ENCODE measurements at places on chromosomes 1 and 21.

DNA sequence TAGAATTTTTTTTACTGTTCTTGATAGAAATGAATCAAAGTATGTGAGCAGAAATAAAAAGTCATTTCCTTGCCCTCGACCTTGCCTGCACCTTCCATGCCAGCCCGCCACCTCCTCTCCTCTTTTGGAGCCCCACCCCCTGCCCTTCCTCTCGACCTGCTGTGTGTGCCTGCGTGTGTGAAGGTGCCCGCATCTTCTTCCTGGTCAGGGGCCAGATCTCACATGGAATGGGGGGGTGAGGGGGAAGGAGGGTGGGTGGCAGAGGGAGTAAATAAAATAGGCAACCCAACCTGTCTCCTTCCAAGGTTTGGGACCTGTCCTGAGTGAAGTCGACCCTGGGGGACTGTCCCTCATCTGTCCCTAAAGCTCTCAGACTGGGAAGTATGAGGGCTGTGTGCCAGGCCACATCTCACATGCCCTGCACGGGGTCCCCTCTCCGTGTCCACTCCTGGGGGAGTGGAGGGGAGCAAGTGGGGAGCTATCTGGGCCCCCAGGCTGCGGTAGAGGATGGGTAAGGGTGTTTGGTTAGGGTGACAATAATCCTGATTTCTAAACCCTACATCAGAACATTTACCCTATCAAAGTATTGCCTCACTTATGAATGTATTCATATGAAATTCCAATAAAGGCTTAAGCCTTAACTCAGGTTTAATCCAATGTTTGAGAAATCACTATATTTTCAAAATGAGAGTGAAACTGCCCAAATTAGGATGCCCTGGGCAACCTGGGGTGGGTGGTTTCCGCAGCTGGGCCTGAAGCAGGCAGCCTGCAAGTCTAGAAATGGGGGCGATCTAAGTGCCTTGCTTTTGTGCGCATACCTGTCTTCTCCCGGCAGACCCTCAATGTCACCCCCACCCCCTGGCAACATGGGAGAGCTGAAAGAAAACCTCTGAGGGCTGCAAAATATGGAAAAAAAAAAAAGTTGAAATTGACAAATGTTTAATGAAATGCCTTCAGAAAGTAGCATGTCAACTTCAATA, 15.4 kb downstream of the AMPD2 start:
- no peak for DNase-seq

DNA sequence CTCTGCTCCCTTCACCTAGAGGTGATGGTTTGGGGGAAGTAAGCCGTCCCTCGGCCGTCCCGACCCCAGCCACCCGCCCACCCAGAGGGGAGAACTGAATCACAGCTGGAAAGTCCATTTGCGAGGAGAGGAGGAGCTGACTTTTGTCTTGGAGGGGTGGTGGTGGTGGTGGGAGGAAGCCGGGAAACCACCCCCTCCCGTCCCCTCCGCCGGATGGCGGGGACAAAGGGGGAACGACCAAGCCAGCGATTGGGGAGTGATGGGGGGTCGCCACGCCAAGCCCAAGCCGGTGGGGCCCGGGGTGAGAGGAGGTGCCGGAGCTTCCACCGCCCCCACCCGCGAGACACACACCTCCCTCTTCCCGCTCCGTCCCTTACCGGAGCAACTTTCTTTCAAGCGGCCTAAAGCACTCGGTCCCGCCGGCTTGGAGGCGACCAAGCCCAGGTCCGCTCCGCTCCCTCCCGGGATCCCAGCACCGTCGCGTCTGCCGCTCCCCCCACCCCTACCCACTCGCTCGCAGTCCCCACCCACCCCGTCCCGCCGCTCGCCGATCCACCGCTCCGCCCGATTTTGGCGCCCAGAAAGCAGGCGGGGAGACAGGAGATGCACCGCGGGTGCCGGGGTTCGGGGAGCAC, 540 bp downstream of the ARHGEF2 start:
- DNase-seq: peak; percentile 61

DNA sequence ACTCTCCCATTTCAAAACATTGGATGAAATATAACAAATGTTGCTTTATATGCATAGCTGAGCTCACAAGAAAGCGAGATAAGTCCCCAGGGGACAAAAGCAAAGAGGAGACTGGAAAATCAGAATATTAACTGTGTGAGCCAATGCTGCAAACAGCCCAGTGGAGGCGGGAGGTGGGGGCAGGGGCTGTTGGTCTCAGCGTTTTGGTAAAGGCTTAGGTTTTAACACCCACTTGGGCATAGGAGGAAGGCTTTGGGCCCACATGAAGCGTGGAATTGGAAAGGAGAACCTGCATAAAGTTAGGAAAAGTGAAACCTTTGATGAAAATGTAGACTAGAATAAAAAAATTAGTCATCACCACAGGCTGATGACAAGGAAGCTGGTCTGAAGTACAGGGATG, 30.2 kb upstream of the SMIM12 start:
- no peak for DNase-seq

DNA sequence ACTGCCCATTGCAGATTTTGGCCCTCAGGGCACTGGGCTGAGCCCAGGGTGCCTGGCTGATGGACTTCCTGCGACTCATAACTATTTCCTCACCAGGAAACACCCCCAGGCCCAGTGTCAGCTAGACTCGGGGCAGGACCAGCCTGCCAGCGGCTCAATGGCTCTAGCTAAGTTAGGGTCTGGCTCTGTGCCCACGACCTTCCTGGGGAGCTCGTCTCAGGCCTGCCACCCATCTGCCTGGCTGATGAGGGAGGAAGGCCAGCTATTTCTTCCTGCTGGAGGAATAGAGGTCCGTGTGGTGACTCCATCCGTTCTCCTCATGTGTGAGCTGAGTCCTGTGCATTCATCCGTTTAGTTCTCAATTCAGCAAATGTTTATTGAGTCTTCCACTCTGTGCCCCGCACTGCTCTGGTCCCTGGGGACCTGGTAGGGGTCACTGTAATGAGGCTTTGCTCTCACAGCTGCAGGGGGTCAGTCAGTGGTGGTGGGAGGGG, 44.5 kb downstream of the KIRREL1 start:
- DNase-seq: peak; percentile 34

GRCh38 chr1:95073446-95073845, 695 bp upstream of the ALG14 start:
- DNase-seq: no peak

GRCh38 chr21:35503671-35504070, 454.6 kb upstream of the RUNX1 start:
- DNase-seq: no peak

DNA sequence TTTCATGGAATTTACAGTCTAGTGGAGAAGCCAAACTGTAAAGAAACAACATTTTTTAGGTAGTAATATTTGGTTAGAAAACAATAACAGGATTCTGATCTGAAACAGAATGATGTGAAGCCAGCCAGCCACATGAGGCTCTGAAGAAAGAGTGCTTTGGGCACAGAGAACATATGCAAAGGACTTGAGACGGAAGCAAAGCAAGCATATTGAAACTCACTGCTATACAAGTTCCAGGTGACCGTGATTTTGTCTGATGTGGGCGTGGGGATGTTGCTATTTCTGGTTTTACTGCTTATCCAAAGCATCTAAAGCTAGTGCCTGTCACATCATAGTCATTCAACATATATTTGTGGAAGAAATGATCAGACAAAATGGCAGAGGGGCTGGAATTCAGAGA, 14.7 kb downstream of the CRP start:
- no peak for DNase-seq

DNA sequence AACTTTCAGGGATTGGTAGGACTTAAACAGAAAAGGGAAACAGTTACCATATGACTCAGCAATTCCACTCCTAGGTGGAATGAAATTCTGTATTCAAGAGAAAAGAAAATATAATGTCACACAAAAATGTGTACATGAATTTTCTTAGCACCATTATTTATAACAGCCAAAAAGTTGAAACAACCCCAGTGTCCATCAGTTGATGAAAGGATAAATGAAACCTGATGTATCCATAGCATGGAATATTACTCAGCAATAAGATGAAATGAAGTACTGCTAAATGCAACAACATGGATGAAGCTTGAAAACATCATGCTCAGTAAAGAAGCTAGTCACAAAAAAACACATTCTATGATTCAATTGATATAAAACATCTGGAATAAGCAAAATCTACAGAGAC, 15.5 kb downstream of the EEIG2 start:
- DNase-seq: no peak

DNA sequence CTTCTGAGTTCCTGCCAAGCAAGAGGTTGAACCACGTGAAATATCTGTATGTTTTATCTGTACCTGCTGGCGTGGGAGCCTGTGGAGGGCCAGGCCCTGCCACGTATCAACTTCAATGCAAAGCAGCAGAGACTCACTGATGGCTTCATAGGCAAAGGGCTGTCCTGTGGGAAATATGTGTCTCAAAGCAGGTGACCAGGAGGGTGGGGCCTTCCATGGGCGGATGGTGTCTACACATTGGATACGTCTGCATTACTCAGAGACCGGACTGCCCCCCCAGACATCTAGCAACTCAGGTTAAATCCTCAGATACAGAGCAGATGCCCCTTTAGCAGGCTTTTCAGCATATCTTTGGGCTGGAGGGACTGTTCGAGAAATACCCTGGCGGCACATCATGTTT, 210.8 kb upstream of the C1orf174 start:
- no peak for DNase-seq

DNA sequence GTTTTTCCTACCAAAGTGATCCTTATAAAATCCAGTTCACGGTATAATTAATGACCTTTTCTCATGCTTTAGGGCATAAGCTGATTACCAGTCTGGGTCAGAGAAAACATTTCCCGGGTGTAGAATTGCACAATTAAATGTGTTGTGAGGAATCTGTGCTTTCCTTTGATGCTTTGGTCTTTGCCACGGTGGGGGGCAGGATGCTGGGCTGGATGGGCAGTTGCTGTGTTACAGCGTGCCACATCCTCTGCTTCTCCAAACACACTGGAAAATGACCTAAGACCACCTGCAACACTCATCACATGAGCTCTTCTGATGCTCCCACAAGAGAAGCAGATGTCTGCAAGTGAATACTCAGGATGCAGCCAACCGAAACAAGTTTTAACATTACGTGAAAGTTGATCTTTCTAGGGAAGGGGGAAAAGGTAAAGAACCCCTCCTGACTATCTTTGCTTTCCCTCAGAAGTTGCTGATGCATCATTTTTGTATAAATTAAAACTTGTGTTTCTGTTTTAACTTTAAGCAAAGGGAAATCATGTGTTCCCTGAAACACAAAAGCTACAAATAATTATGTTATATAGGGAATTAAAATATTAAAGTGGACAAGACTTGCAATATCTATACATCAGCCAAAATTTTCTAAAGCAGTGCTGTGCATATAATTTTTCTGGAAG, 515.3 kb upstream of the NR5A2 start:
- DNase-seq: no peak

GRCh38 chr1:35111106-35111505, 31.9 kb downstream of the ZMYM1 start:
- no peak for DNase-seq

DNA sequence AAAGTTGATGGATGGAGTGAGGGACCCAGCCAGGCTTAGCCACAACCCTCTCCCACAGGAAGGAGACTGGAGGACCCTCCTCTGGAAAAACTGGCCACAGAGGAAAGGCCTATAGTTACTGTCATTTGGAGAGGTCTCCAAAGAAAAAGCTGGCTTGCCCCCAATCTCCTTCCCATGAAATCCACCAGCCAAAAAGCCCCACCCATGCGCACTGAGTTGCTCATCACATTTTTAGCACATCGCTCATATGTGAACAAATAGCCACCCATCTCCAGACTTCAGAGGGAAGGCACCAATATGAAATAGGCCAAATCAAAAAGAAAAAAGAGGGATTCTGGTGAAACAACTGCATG, 36.9 kb upstream of the QSOX1 start:
- no peak for DNase-seq

- DNase-seq: no peak
These were observed 20.5 kb downstream of the HSPG2 start for GRCh38 chr1:21916447-21917238.

- DNase-seq: no peak
These were observed 58.5 kb downstream of the FOXO6 start for GRCh38 chr1:41419584-41420295.

DNA sequence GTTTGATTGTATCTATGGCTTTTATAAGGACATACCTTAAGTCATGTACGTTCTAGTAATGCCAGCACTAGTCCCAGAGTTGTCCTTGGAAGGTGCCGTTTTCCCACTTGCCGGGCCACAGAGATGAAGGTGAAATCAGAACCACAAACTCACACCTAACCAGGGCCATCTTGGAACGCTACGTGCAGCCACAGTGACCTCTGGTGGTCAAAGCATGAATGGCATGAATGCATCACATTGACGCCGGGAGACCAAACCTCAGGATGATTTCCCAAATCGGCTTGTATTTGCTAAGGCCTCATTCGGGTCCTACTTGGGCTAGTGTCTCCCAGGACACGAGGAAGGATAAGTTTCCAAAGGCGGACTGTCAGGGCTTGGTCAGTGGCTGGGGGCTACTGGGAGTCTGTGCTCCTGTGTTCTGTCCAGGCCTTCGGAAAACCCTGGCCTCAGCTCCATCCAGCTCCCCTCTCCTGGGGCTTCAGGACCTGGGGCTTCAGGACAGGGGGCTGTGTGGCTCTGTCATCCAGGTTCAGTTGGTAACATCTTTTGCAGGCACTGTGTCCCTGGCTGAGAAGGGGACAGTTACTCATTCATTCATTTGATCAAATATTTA, 260.5 kb downstream of the PRDM2 start:
- peak; percentile 48 for DNase-seq

DNA sequence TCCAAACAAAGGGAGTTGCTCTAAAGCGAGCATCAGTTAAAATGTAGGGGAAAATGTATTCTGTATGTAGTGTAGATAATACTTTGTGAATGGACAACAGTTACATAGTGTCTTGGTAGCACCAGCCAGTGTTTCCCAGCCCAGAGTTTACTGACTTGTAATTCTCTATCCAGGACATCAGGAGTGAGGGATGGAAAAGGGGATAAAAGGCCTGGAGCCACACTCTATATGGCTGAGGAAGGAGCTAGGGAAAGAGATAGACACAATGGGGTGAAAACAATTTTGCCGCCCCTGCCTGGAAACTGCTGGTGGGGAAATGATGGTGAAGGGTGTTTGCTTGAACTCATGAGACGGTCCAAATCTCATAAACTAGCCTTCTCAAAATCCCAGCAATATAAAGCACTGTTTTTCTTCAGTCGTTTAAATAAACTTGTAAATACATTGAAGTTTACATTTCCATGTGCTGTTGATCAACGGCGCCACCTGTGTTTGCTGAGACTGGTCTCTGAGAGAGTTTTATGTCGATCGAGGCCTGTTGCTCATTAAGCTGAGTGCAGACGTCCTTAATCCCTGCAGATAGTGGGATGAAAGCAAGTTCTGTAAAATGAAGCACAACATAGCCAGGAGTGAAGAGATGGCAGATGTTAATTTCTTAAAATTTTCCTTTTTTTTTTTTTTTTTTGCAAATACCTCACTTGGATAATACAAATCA, 27.9 kb upstream of the AGO1 start:
- no peak for DNase-seq

GRCh38 chr1:63835128-63835527, 61.3 kb downstream of the ROR1 start:
- DNase-seq: no peak

GRCh38 chr1:1058921-1059493, 15.1 kb downstream of the RNF223 start:
- no peak for DNase-seq

DNA sequence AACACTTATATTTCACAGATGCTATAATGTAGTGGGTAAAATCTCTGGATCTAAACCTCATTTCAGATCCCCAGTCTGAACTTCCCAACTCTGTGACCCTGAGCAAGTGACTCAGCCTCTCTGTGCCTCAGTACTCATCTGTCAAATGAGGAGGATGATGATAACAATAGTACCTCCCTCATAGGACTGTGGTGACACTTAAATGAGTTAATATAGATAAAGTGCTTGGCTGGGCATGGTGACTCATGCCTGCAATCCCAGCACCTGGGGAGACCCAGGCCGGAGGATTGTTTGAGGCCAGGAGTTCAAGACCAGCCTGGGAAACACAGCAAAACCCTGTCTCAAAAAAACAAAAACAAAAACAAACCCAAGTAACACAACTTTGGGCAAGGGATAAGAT, 4.7 kb upstream of the ECE1 start:
- DNase-seq: no peak
